ENCODE measurements at places on chromosomes 7 and 10.

DNA sequence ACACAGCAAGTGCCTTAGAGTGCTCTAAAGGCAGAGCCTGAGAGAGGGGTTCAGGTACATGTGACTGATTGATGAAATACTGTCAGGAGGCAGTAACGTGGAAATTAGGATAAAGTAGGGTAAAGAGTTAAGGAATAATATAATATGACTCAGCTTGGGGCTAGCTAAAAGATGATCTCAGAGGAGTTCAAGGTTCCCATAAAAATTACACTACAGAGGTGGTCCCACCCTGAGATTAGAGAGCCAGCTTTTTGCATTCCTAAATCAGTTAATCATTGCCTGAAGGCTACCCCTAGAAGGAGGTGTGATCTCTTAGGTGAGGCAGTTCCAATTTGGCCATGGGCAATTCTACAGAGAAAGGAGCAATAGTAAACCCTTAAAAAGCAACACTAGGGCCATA lies 5.8 kb downstream of the LIPJ start:
- no peak for DNase-seq

- DNase-seq, result no peak
Observed at GRCh38 chr7:29883462-29884398, 77.4 kb downstream of the WIPF3 start.

DNA sequence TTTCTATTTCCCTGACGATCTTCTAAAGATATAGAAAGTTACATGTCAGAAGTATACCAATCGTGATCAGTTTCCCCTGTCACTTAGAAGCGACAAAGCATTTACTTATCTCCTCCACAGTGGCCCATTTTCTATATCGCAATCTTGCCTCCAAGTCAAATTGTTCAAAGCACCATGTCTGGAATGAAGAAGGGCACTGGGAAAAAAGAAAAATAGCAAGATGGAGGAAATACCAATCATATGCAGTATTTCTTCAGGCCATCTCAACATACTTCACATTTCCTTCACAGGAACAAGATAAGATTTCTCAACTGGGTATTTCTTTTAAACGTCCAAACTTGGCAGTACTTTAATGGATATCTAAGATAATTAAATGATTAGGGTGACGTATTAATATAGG lies 63.3 kb upstream of the IL6 start:
- no peak for DNase-seq

- DNase-seq, result no peak
Observed at GRCh38 chr10:88840104-88840503, 11.5 kb downstream of the ANKRD22 start.

DNA sequence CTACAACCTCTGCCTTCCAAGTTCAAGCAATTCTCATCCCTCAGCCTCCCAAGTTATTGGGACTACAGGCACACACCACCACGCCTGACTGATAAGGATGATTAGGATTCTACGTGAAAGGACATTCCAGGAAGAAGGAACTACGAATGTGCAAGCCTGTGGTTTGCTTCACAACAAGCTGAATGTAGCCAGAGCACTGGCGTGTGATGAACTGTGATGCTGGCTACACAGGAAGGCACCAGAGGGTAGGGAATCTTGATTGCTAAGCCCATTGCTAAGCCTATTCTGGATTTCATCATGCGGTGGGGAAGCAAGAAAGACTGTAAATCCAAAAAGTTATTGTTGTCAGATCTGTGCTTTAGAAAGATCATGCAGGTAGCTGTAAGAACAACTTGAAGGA lies 72.3 kb upstream of the SRRM3 start:
- DNase-seq, result no peak

- DNase-seq, result no peak
Observed at GRCh38 chr10:43079856-43080255, 3.0 kb downstream of the RET start.

GRCh38 chr7:75723444-75723843 lies 15.3 kb downstream of the HIP1 start:
- no peak for DNase-seq

DNA sequence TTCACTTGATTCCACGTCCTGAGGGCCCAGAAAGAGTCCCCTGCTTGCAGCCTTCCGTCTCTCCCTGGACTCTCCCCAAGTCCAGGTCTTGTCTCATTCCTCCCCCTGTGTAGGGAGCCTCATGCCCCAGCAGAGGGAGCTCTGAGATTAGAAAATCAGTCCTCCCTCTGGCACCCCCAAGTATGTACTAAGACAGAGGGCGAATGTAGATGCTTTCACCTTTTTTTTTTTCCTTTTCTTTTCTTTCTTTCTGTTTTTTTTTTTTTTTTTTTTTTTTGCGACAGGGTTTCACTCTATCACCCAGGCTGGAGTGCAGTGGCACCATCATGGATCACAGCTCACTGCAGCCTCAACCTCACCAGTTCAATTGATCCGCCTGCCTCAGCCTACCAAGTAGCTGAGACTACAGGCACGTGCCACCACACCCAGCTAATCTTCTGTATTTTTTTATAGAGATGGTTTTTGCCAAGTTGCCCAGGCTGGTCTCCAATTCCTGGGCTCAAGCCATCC lies 10.3 kb downstream of the SFXN3 start:
- DNase-seq, result no peak

DNA sequence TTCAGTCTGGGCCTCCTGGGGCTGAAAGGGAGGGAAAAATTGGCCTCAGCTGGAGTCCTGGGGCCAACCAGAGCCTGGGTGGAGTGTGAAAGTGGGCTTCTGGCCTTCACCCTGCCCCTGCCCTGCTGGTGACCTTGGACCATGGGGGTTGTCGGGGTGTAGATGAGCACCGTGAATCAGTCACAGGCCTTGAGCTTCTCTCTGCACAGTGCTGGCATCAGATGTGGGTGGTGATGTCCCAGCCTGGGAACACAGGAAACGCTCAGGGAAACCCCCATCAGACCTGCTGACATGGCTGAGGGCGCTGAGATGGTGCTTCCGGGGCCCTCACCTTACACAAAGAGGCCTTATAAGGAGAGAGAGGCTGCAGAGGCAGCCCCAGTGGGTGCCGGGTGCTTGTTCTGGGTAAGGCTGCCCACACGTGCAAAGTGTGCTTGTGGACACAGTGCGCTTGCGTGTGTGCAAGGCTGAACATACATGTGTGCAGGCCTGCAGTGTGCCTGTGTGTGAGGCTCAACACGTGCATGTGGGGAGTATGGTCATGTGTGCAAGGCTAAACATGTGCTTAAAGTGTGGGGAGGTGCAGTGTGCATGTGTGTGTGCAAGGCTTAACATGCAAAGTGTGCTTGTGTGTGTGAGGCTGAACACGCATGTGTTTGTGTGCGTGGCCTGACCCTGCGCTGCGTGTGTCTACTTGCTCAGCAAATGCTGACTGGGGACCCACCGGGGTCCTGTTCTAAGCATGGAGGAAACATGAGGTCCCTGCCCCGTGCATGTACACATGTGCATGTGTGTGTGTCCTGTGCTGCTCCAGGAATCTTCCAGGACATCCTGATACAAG lies 6.5 kb downstream of the ARPC1B start:
- peak; percentile 62 for DNase-seq

GRCh38 chr10:58291538-58292174 lies 22.7 kb downstream of the CISD1 start:
- DNase-seq, result no peak

GRCh38 chr7:96241855-96242254 lies 80.0 kb downstream of the SLC25A13 start:
- DNase-seq, result no peak

DNA sequence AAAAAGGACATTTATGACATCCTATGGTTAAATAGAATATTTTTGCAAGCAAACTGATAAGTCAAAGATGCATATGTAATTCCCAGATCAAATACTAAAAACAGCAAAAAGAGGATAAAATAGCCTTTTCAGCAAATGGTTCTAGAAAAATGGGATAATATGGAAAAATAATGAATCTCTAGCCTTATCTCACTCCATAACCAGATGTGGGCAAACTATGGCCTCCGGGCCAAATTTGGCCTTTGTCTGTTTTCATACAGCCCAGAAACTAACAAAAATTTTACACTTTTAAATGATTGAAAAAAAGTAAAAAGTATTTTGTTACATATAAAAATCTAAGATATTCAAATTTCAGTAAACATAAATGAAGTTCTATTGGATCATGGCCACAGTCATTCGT lies 215.4 kb upstream of the PRSS1 start:
- DNase-seq, result no peak

GRCh38 chr10:77268721-77269120 lies 368.9 kb downstream of the KCNMA1 start:
- no peak for DNase-seq

- no peak for DNase-seq
Observed at GRCh38 chr10:28556142-28556541, 23.2 kb downstream of the WAC start.

- DNase-seq, result no peak
Observed at GRCh38 chr7:32150039-32150438, 79.8 kb upstream of the PDE1C start.

GRCh38 chr10:7525314-7526016 lies 114.6 kb upstream of the SFMBT2 start:
- DNase-seq, result peak; percentile 8

- no peak for DNase-seq
Observed at GRCh38 chr7:52009181-52009580, 692.6 kb upstream of the COBL start.

DNA sequence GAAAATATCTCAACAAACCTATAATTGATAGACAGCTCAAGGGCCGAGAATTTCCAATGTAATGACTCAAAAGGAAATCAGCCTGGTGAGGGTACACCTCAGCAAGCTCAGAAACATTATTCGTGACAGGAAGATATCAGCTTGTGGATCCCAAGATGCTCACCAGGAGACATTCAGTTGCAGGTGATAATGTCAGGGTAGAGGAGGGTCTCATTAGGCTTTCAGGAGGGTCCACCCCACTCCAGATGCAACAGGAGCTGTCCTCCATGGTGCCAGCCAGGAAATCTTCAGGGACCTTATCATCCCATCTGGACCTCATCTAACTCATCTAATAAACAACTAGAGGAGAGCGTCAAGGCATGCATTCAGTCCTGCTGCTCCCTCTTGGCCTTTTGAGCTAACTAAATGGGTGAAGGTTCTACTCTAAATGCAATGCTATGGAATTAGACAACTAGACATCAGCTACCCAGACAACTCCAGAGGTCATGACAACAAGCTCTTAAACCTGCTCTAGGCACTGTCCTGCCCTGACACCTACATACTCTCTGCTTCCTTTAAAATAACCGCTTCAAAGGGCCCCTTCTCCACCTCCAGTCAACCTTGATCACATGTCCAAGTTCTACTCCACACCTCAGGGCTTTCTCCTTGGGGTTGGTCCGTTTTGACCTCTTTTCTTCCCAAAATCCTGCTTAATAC lies 4.3 kb upstream of the GIMAP5 start:
- no peak for DNase-seq

DNA sequence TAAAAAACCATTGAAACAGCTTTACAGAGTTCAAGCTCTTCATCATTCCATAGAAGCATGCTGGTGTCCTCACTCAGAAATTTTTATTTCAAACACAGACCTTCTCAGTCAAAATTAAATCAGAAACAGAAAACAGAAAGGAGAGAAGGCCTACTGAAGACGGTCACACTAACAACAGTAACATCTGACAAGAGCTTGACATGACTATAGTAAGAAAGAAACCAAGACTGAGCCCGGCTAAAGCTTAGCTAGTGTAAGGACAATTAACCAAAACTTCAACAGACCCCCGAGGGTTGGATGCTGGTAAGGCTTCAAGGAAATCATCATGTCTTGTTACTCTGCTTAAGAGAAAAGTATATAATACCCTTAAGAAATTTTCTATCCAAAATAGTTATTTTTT lies 38.6 kb downstream of the MTPN start:
- no peak for DNase-seq

DNA sequence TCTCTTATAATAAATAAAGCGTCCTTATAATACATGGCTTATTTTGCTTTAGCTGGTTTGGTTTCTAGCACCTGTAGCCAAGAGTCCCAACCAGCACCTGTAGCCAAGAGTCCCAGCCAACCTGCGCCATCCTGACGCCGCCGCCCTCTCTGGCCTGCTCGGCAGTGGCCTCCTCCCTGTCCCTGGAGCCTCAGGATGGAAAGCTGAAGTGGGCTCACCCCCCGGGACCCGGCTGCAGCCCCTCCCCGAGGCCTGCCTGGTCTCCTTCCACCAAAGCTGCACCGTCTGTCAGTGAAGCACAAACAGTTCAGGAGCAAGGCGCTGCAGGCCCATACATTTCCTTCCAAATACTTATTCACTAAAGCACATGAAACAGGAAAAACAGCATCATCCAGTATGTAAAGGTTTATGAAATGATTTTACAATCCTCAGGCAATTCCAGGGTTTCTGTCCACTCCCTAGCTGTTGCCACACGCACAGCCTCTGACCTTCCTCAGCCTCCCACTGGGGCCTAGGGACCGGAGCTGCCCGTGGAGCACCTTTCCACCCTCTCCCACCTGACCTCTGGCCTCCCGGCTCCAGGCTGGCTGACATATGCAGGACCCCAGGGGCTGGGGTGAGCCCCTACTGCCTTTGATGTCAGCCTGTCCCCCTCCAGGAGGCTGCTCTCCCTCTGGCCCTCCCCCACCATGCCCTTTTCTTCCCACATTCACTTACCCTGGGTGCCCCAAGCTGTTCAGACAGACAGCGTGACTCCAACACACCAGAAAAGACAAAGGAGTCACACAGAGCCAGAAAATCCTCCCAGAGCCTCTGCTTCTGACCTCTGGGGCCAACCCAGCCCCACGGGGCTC lies 149.6 kb upstream of the PPP2R2D start:
- DNase-seq, result no peak

DNA sequence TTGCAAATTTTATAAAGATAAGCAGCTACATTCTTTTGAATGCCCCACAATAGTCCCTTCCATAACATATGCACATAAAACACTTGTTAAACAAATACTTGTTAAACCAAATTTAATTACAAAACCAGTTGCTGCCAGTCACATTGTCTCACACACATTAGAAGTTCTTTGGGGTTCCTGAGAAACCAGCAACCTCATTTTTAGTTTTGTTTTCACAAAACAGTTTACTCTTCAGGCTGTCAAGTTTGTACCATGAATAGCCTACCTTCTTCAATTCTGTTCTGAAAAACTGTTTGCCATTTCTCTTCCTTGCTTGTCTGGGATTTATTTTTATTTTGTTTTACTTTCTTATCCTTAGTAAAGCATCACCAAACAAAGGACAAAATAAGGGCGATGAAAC lies 176.5 kb upstream of the PHF14 start:
- no peak for DNase-seq

GRCh38 chr10:15141136-15142054 lies 27.1 kb downstream of the NMT2 start:
- DNase-seq, result no peak

DNA sequence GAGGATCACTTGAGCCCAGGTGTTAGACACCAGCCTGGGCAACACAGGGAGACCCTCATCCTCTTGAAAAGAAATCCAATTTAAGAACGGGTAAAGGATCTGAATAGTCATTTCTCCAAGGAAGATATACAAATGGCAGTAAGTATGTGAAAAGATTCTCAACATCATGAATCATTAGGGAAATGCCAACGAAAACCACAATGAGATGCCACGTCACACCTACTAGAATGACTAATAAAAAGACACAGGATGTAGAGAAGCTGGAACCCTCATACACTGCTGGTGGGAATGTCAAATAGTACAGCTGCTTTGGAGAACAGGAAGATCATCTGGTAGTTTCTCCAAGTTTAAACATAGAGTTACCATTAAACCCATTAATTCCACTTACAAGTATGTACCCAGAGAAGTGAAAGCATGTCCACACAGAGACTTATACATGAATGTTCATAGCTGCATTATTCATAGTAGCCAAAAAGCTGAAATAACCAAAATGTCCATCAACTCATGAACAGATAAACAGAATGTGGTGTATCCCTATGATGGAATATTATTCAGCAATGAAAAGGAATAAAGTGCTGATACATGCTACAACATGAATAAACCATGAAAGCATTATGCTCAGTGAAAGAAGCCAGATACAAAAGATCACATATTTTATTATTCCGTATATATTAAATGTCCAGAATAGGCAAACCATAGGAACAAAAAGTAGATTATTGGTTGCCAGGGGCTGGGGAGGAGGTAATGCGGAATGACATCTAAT lies 13.1 kb upstream of the ZMIZ2 start:
- DNase-seq, result no peak

Data from stimulated activated CD4-positive, alpha-beta T cell treated with anti-CD3 and anti-CD28 coated beads, Interleukin-1b, Interleukin-23, amount 100 ng/mL, for 1 hour (primary cell).